ENCODE measurements at places on chromosomes 6 and 20. TPM values are rescaled to one million over a fixed set of nuclear protein-coding genes. Genes with fewer than 3 reads are reported as not detected.

Gene TSHZ2
- total RNA-seq = 7.7 TPM

Gene EFCAB8
- 3.8 TPM for total RNA-seq

Gene HLA-DQB1
- total RNA-seq = 267 TPM

Gene MAPK13
- 20.6 TPM for total RNA-seq

- DNase-seq = no peak
These were observed 20.2 kb upstream of the PIM1 start for GRCh38 chr6:37149745-37150144.

- DNase-seq = no peak
These were observed 3.4 kb upstream of the ABHD16B start for GRCh38 chr20:63857764-63858392.

DNA sequence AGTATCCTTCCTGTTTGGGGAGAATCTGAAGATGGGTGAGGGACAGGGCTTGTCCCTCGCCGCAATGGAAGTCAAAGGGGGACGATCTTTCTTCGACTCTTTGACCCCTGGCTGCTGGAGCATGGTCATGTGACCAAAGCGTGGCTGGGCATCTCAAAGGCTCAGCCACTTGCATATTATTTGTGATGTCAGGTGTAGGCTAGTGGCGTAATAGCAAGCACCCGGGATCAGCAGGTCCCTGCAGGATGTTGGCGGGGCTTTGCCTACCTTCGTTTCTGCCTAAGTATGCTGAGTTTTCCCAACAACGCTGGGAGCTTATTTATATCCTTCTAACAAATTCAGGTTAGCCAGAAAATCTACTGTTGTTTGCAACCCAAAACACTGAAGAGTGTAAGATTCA, 50.3 kb upstream of the IL20RA start:
- DNase-seq = no peak

- DNase-seq = no peak
These were observed 121.6 kb upstream of the BEND6 start for GRCh38 chr6:56833127-56833791.

- DNase-seq = no peak
These were observed 24.8 kb downstream of the PTCHD4 start for GRCh38 chr6:48086187-48086586.

GRCh38 chr20:35541783-35542662, at the start of gene ERGIC3:
Gene ERGIC3, plus strand, starts transcription at chr20:35542078. Its CDS starts 20 bp downstream, at chr20:35542098.
- DNase-seq = peak; percentile 98

DNA sequence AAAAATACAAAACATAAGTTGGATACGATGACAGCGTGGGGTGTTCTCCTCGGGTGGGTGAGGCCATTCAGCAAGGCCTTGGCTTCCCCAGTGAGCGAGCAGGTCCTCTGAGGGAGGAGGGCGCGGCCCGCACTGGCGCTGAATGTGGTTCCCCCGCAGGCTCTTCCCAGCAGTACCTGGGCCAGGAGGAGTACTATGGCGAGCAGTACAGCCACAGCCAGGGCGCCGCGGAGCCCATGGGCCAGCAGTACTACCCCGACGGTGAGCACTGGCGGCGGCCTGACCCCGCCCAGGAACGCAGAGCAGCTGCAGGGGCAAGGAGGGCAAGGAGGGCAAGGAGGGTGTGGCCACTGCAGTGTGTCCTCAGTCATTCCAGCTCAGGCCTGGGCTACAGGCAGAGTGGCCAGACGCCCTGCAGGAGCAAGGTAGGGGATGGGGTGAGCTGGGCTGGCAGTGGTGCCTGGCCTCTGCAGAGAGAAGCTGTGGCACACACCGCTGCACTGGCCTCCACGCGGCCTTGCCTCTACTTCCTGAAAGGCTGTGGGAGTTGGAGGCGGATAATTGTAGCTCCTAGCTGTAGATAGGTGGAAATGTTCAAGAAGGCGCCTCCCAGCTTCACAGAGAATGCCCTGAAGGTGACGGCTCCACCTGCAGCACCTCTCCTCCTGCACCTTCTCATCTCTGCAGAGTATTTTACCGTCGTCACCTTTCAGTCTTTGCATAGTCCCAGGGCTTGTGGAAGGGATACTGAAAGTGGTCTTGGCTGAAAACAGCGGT, 18.7 kb upstream of the MTG2 start:
- DNase-seq = no peak

DNA sequence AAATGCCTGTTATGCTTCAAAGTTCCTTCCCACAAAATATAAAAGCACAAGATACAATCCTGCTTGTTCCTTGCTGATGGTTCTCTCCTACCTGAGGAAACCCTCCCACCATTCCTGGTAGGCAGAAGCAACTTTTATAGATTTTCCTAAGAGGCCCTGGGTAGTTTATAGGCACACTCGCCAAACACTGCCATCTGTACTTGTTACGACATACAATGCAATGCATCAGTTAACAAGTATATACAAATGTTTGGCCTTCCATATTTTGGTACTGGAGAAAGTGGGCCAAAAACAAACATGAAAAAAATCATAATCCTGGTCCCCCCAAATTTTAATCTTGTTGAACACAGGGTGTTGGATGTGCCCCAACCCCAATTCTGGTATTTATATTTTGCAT, 16.6 kb downstream of the MCM9 start:
- DNase-seq = no peak

DNA sequence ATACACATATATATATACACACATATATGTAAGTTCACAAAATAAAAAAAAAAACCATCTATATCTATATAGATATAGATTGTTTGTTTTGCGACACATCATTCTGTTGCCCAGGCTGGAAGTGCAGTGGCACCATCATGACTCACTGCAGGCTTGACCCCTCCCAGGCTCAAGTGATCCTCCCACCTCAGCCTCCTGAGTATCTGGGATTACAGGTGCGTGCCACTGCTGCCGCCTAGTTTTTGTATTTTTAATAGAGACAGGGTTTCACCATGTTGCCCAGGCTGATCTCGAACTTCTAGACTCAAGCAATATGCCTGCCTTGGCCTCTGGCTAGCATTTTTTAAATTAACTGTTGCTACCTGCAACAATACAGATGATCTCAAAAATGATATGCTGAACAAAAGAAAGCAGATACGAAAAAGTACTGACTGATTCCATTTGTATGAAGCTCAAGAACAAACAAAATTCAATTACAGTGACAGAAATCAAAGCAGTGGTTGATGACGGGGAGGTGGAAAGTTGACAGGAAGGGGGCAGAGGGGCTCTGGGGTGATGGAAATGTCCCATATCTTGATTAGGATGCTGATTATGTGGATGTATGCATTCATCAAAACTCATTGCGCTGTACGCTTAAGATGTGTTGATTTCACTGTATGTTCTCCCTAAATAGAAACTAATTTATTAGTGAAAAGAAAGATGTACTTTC, 49.6 kb downstream of the ATXN1 start:
- no peak for DNase-seq

- DNase-seq = no peak
These were observed 6.9 kb upstream of the DLL1 start for GRCh38 chr6:170297576-170298330.

GRCh38 chr6:142900227-142900971, 44.6 kb downstream of the HIVEP2 start:
- no peak for DNase-seq
